IPS-NIHi11 (cell line): ENCODE measurements at places on chromosomes 11 and 22.
A peak's percentile ranks its signal among the peaks of the same experiment; 100 is the strongest.

GRCh38 chr11:14425621-14426020 is 66.6 kb upstream of the RRAS2 start:
- no peak for DNase-seq

DNA sequence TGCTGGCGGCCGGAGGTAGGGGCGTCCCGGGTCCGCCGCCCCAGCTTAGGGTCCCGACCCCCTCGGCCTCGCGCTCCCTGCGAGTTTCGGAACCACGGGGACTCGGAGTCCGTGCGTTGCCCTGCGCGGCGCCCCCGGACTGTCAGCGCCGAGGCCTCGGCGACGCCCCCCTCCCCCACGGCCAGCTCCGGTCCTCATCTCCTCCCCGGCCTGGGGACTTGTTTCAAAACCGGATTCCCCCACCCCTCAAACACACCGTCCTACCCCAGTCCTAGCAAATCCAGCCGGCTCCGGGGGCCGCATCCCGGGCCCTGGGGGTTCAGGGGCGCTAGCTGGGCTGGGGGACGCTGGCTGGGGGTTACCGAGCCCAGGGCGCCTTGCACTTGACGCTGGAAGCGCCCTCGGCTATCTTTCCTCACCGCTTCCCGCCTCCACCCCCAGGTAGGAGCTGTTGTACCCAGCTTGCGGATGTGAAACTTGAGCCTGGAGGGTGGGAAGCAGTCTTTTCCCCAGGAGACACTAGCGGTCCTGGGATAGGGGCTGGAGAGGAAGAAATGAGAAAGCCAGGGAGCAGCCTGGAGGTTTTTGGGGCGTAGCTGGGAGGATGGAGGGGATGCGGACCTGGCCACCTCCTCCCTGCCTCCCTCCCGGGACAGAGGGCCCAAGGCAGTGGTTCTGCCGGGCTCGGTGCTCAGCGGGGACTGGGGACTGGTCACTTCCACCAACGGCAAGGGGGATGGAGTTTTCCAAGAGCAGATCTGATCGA is 550 bp downstream of the FBLN1 start:
- DNase-seq = peak; percentile 44

- no peak for DNase-seq
These were observed 391.4 kb upstream of the CADM1 start for GRCh38 chr11:115895594-115895993.

- DNase-seq = no peak
These were observed 52.6 kb downstream of the SWAP70 start for GRCh38 chr11:9716275-9717039.

- no peak for DNase-seq
These were observed 26.4 kb downstream of the ADAMTS15 start for GRCh38 chr11:130474637-130475400.

GRCh38 chr11:125299061-125299615 is 134.6 kb downstream of the PKNOX2 start:
- no peak for DNase-seq

GRCh38 chr22:28999510-28999909 is 62.1 kb downstream of the C22orf31 start:
- DNase-seq = no peak

- no peak for DNase-seq
These were observed 32.1 kb upstream of the IGSF9B start for GRCh38 chr11:133988686-133989410.

GRCh38 chr22:48955351-48956311 is 872.0 kb downstream of the BRD1 start:
- no peak for DNase-seq

DNA sequence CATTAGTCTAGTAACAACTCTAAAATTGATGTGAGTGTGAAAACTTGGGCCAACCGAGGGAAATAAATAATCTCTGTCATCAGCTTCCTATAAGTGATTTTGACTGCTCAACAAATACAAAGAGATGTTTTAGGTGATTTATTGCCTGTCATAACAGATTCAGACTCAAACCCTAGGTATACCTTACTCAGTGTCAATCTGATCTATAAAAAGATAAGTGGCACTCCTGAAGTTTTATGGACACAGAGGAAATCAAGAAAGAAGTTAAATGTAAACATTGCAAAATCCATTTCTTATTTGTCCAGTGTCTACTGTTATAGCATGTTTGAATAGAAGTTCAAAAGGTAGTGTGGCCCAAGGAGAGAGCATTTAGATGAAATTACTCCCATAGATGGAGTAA is 30.4 kb upstream of the TYR start:
- DNase-seq = no peak

DNA sequence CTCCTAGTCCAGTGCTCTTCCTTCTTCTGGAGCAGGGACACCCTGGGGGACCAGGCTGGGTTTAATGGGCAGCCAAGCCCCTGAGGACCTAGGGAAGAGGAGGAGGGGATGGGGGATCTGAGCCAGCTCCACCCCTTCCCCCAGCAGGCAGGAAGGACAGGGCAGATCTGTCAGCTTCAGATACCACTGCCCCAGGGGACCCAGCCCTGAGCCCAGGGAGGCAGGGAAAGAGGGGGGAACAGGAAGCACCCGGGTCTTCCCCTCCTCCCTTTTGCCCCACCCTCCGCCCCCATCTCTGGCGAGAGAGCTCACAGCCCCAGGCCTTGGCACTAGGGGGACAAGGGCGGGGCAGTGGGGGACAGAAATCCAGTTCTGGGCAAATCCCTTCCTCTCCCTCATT is 11.7 kb upstream of the SOX10 start:
- DNase-seq = no peak

DNA sequence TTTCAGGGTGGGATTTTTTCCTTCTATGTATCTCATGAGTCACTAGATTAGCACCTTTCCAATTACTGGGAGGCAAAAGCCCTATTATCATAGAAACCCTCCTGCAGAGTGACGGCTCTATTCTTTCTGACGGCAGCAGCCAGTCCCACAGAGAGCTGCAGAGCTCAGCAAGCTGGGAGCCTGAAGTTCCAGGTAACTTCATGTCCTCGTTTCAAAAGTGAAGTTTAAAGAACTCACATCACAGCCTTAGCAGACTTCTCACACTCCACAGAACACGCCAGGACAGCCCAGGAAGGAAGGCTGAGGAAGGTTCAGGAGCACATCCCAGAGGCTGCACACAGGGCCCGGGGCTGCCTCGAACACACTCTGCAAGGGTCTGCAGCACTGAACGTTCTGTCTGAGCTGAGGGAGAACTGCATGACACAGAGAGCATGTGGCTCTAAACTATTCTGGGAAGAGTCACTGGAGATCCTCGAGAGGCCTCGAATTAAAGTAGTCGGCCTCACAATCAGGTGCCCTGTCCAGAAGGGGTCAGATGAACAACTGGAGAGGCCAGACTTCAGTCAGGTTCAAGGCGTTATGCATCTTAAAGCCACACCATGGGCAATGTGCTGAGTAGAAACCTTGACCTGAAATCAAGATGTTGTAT is 104.2 kb upstream of the DRD2 start:
- no peak for DNase-seq

- DNase-seq = no peak
These were observed 121.7 kb downstream of the ZNF280B start for GRCh38 chr22:22386602-22387385.

DNA sequence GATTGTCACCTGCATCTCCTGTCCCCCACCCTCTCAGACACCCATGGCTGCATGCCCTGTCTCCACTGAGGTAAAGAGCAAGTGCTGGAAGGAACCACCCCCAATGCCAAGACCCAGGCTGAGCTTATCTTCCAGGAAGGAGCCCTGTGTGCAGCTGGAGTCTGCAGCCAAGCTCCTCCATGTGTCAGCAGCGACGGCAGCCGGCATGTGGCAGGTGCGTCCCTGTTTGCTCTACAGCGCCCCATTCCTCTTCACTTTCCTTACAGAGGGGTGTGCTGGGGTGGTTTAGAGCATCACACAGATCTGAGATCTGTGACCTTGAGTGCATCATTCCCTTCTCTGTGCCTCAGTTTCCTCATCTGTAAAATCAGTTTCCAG is 7.7 kb upstream of the MN1 start:
- peak; percentile 42 for DNase-seq

DNA sequence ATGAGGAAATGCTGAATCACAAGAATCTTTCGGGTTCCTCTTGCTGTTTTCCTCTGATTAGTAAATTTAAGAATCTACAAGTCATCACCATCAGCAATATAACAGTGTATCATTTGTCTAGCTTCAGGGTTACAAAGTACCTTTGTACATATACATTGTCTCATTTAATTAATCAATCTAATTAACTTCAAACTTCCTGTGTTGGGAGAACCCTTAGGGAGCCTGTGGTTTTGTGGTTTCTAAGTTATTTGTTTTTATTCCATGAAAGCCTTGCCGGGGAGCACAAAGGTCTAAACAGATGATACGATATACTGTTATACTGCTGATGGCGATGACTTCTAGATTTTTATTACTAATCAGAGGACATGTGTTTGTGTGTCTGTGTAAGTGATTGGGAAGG is 41.0 kb downstream of the TIMP3 start:
- no peak for DNase-seq

DNA sequence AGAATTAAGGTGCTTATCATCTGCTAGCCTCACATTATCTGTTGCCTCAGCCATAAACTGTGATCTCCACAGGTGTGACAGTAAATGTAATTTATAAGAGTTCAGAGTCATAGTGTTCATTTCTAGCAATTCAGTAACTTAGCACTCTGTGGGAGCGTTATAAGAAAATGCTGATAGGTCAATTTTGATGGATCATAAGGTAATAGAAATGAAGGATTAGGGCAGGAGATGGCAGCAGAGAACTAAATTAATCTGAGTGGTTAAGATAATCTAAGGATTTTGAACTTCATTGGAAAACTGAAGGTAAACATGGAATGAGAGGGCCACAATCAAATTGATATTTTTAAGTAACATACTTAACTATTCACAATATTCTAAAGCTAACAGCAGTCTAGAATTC is 26.5 kb upstream of the SLC22A9 start:
- DNase-seq = no peak

- no peak for DNase-seq
These were observed 187.9 kb downstream of the ETS1 start for GRCh38 chr11:128399251-128400121.

DNA sequence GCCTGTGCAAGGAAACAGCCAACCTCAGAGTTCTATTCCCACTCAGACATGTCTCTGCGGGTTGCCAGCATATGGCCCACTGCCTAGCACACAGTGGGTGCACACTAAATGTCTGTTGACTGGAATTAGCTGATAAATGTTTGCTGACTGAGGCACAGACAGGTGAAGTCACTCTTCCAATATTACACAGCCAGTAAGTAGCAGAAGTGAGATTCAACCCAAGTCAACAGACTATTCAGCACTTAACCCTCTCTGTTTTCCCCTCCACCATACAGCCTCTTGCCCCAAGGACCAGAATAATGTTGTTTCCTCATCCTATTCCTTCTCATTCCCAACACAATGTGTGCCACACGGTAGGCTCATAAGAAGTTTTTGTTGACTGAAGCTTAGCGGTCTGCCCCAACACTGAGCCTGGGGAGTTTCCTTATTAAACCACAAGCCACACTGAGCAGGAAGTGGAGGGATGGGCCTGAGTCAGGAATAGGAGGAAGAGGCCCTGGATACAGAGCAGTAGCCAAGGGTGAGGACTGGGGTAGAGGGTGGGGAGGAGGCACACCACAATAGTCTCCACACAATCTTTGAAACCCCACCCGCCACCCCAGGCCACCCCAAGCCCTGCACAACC is 15.7 kb upstream of the IL10RA start:
- no peak for DNase-seq

- DNase-seq = no peak
These were observed 19.6 kb downstream of the POU2AF1 start for GRCh38 chr11:111359223-111360149.

- DNase-seq = peak; percentile 99
These were observed 33.8 kb upstream of the PPARA start for GRCh38 chr22:46116491-46116958.

GRCh38 chr22:30196141-30196879 is 50.2 kb downstream of the LIF start:
- peak; percentile 83 for DNase-seq

GRCh38 chr22:50567721-50568252 is 5.1 kb upstream of the SYCE3 start:
- no peak for DNase-seq

DNA sequence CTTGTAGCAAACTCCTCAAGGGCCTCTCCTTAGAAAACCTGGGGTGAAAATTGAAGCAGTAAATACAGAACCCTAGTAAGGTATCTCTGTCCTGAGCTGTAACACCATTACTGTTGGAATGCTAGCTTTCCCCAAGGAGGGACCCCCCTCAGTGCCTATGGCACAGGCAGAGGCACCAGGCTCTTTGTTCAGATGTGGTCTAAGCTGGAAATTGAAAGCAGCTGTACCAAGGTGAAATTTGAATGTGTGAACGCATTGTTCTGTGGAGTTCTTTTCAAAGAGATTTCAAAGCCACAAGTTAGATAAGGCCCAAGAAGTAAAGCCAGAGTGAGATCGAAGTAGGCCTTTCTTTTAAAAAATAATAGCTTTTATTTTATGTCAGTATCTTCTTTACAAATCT is 71.9 kb upstream of the HORMAD2 start:
- no peak for DNase-seq

DNA sequence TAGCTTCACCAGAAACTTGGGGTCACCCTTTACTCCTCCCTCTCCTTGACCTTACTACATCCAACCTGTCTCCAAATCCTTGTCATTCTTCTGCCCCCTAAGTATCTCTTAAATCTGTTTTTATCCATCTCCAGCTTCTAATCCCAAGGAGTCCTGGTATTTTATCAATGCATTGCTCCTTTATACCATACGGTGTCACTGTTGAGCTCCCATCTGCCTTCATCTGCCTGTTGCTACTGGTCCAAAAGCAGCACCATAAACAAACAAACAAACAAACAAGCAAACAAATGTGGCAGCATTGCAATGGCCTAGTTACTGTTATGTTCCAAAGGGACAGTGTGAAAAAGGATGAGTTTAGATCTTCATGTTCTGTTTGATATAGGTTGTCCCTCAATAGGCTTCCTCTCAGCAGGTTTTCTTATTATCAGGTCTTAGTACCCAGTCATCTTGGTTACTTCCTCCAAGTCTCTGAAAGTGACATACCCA is 34.2 kb downstream of the DNHD1 start:
- peak; percentile 71 for DNase-seq

- DNase-seq = no peak
These were observed 5.9 kb downstream of the NCAM1 start for GRCh38 chr11:112967082-112967481.

DNA sequence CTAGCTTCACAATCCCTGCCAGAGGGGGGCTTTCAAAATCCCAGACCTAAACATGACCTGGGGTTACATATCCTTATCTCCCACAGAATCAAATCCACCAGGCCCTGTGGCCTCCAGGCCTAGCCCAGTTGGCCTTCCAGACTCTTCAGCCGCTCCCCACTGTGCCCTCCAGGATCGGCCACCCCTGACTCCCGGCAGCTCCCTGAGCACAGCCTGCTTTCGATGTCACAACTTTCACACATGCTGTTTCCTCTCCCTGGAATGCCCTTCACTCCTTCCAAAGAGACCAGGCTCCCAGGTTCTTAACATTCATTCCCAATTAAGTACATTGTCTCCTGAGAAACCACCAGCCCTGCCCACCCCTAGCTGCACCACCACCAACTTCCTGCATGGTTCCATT is 62.7 kb downstream of the CSNK2A3 start:
- DNase-seq = no peak

GRCh38 chr11:120203626-120204025 is 7.2 kb upstream of the OAF start:
- no peak for DNase-seq
